Neural progenitor cell (in vitro differentiated cells): ENCODE measurements at places on chromosomes 1 and 21. TPM values are rescaled to one million over a fixed set of nuclear protein-coding genes. Genes with fewer than 3 reads are reported as not detected.

The MYBPH gene
- not detected in 2 replicates for total RNA-seq

The RAB42 gene
- total RNA-seq: 2.2 and 4.2 TPM in 2 replicates

The MPL gene
- total RNA-seq: 0.09 TPM in 1 of 2 replicates, not detected in the other

The ERICH3 gene
- 0.03 TPM in 1 of 2 replicates, not detected in the other for total RNA-seq

The ZMPSTE24 gene
- 26.9 and 38.0 TPM in 2 replicates for total RNA-seq

The LIPI gene
- not detected in 2 replicates for total RNA-seq

The OR6K6 gene
- not detected in 2 replicates for total RNA-seq

GRCh38 chr1:228748431-228748830, 13.2 kb downstream of the RHOU start:
- no peaks in the 10 kb centered on the region for H3K36me3 ChIP-seq
- DNase-seq: no peak
- H3K27me3 ChIP-seq: no peaks in the 10 kb centered on the region
- H3K4me1 ChIP-seq: no peaks in the 10 kb centered on the region

DNA sequence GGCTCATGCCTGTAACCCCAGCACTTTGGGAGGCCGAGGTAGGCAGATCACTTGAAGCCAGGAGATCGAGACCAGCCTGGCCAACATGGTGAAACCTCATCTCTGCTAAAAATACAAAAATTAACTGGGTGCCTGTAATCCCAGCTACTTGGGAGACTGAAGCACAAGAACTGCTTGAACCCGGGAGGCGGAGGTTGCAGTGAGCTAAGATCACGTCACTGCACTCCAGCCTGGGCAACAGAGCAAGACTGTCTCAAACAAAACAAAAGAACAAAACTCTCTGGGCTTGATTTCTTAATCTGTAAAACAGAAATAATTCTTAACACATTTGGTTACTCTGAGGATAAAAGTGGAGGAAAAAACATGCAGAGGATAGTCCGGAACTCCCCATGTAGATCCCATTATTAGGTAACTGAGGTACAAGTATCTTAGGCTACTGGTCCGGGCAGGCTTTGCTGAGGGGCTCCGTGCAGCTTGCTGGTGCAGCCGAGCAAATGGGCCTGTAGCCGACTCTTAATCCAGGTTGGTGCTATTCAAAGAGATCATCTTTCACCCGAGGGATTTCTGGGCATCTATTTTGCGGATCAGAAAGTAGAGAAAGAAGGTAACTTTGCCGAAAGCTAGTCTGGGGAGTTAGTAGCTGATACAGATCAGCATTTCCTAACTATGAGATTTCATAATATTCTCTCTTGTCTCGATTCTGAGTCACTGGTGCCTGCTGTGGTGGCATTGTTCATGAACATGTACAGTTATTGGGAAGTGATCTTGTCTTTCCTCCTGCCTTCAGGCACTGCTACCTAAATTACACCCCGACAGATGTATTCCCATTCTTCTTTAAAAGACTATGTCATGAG, 56.8 kb downstream of the NFIA start:
- H3K27me3 ChIP-seq: no peaks in the 10 kb centered on the region
- H3K4me3 ChIP-seq: no peak overlapping the region
- H3K4me1 ChIP-seq: peaks cover 17% of the 10 kb centered on the region
- no peaks in the 10 kb centered on the region for H3K36me3 ChIP-seq
- peak; percentile 28 for DNase-seq
- no peak overlapping the region for H3K27ac ChIP-seq

DNA sequence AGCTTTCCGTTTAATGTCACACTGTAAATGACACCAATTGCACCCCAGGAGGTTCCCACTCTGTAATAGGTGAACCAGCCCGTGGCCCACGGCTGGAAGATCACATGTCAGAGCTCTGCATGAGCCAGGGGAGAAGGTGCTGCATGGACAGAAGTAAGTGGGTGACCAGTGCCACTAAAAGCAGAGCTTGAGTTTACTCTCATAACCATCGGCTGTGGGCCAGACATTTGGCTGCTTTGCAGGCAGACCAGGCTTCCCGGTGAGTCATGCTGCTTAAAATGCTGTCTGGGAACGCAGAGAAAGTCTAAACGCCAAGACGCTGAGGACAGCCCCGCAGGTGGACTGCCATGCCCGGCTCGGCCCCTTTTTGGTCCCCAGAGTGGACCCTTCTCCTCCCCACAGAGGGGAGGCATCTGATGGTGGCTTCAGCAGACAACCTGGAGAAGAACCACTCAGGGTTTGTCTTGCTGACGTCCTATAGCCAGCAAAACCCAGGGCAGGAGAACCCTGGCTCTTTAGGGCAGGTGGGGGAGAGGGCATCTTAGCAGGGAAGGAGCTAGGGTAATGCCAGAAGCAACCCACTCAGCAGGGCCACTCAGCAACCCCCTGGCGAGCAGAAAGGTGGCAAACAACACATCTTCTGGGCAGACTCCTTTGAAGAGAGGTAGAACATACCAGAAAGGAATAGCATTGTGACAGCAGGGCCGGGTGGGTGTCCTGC, 7.3 kb downstream of the KIAA2013 start:
- peaks cover 17% of the 10 kb centered on the region for H3K4me1 ChIP-seq
- DNase-seq: no peak
- H3K4me3 ChIP-seq: no peak overlapping the region
- H3K27me3 ChIP-seq: no peaks in the 10 kb centered on the region
- no peaks in the 10 kb centered on the region for H3K36me3 ChIP-seq

DNA sequence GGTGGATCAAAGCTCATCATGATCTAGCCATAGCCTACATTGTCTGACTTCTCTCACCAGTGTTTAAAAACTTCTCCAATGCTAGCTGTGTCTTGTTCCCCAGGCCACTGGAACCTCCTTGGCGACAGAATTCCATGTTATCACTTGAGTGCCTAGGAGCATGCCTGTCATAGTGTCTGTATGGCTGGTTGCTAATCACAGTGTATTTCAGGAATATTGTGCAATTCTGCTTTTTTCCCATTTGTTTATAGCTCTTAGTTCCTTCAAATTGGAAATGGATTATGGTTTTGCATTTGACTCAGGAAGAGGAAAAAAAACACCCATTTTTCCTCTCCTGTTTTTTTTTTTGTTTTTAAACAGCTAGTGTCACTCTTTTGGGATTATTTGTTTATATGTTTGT, 25.5 kb downstream of the ROR1 start:
- H3K27ac ChIP-seq: no peak overlapping the region
- peaks cover 59% of the 10 kb centered on the region for H3K4me1 ChIP-seq
- no peaks in the 10 kb centered on the region for H3K36me3 ChIP-seq
- no peak for DNase-seq
- no peaks in the 10 kb centered on the region for H3K27me3 ChIP-seq

DNA sequence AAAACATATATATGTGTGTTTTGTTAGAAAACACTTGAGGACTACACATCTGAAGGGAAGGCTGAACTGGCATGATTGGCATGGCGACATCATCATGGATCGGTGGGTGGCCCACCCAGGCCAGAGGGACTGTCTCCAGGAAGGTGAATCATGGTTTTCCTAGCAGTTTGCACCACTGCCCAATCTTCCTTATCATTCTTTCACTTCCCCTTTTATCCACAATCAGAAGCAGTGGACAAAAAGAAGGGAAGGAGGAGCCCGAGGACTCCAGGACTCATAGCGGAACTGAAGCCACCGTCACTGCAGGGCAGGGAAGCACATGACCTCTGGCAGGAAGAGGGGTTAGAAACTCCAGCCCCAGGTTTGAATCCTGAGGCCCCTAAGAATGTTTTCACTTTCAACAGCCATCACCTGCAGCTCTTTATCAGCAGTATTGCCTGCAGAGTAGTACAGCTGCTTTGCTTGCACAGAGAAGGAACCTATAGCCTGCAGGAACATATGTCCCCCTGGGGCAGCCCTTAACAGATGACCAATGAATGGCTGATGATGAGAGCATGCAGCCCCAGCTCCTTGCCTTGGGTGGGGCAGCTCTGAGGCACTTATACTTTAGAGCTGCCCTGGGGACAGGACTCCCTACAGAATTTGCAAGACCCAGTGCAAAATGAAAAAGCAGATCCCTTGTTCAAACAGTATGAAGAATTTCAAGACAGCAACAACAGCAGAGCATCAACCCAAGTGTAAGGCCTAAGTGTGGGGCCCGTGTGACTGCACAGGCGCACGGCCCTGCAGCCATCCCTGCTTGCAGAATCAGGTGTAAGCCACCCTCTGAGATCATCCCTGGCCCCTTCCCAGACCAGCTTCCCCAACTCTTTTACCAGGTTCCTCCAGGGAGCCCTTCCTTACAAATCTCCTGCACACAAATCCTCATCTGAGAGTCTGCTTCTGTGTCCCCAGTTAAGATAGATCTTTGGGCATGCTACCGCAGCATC, 241.8 kb upstream of the IRF2BP2 start:
- no peak for DNase-seq
- no peaks in the 10 kb centered on the region for H3K4me1 ChIP-seq
- no peak overlapping the region for H3K4me3 ChIP-seq
- no peak overlapping the region for H3K27ac ChIP-seq
- H3K27me3 ChIP-seq: no peaks in the 10 kb centered on the region

- H3K36me3 ChIP-seq: no peaks in the 10 kb centered on the region
- peaks cover 11% of the 10 kb centered on the region for H3K27me3 ChIP-seq
- H3K27ac ChIP-seq: no peak overlapping the region
- peaks cover 48% of the 10 kb centered on the region for H3K4me1 ChIP-seq
- peak; percentile 55 for DNase-seq
Observed at GRCh38 chr1:11691928-11692711, 610 bp downstream of the DRAXIN start.
